ENCODE measurements at places on chromosomes 12 and 14.

- DNase-seq = peak; percentile 56
These were observed 201.9 kb upstream of the FOXN3 start for GRCh38 chr14:89618811-89619551.

GRCh38 chr12:2561367-2561766 is 233.4 kb upstream of the FKBP4 start:
- no peak for DNase-seq

DNA sequence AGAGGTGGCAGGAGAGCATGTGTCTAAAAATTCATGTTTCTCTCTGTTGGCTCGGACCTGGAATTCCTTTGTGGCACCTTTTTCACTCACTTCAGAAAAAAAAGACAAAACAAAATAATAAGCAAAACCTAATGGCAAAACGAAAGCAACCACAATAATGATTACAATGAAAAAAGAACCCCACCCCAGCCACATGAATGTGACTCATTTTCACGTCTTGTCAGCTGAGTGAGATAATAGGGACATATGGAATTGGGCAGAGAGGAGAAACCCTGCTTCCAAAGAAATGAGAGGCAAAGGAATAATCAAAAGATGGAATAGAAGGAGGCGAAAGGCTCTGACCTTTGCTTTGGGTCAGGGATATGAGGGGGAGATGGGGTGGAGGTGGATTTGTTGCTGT is 143.4 kb downstream of the SLC8A3 start:
- DNase-seq = no peak

GRCh38 chr14:69584389-69584788 is 9.7 kb upstream of the CCDC177 start:
- no peak for DNase-seq

GRCh38 chr12:95718006-95718431 is 72.5 kb downstream of the NTN4 start:
- no peak for DNase-seq

- DNase-seq = no peak
These were observed 583.9 kb upstream of the TBX3 start for GRCh38 chr12:115267891-115268290.

GRCh38 chr12:98259693-98260092 is 255.7 kb upstream of the TMPO start:
- DNase-seq = no peak

- no peak for DNase-seq
These were observed 169.0 kb downstream of the PRIMA1 start for GRCh38 chr14:93619176-93619793.

DNA sequence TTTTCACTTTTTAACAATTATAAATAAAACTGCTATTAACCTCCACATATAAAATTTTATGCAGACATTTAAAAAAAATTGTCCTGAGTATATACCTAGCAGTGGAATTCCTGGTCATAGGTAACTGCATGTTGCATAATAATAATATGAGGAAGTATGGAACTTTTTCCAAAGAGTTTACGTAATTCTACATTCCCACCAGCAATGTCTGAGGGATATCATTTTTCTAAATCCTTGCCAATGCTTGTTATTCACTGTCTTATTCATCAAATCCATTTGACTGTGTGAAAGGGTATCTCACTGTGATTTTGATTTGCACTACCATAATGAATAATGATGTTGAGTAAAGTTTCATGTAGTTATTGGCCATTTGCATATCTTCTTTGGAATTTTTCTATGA is 393.8 kb downstream of the LRFN5 start:
- DNase-seq = no peak

- DNase-seq = peak; percentile 85
These were observed at the start of gene DLGAP5 for GRCh38 chr14:55191203-55192053. TSS of gene DLGAP5 (minus strand) at chr14:55191585. CDS start at chr14:55189179, 2,406 bp downstream.

All from CD8-positive, alpha-beta T cell (primary cell).